Cerebellum (tissue), 4 donors: ENCODE measurements at places on chromosomes 6 and 20. TPM values are rescaled to one million over a fixed set of nuclear protein-coding genes. Genes with fewer than 3 reads are reported as not detected.

DNA sequence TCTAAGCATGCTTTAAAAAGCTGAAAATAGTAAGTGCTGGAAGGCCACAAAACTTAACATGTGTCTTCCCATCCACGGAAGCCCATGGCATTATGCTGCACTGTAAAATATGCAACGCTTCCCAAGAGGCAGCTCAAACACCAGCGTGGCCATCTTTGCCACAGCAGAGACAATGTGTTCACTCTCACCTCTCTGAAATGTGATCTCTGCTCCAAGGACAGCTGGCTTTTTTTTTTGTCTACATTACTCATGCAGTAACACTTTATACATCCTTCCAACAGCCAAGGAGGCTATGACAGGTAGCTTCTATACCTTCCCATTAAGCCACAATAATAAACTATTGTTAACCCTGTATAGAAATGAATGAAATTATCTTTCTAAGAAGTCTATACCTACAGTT lies 49.2 kb downstream of the BLOC1S5 start:
- DNase-seq: no peak

- DNase-seq: no peak
Observed at GRCh38 chr20:45408646-45409213, 641 bp downstream of the DBNDD2 start.

- no peak for DNase-seq
Observed at GRCh38 chr20:14319704-14320103, 17.7 kb downstream of the FLRT3 start.

- no peak for DNase-seq
Observed at GRCh38 chr6:28738396-28738765, 185.4 kb downstream of the TRIM27 start.

- DNase-seq: no peak
Observed at GRCh38 chr6:137856138-137856898, 10.7 kb upstream of the TNFAIP3 start.

- DNase-seq: no peak
Observed at GRCh38 chr6:32658268-32658897, 8.1 kb downstream of the HLA-DQB1 start.

DNA sequence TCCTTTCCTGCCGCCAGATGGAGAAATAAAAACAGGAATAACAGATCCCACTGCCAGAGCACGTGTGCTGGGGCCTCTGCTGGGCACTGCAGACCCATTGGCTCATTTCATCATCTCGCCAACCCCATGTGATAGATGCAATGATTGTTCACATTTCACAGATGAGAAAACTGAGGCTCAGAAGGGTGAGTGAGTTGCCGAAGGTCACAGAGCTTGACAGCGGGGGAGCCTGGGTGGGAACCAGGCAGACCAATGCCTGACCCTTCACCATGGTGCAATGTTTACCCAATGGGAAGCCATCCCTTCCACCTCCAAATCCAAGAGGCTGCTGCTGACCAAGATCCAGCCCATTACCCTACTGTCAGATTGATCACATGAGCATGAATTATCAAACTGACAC lies 105.1 kb downstream of the JPH2 start:
- no peak for DNase-seq

DNA sequence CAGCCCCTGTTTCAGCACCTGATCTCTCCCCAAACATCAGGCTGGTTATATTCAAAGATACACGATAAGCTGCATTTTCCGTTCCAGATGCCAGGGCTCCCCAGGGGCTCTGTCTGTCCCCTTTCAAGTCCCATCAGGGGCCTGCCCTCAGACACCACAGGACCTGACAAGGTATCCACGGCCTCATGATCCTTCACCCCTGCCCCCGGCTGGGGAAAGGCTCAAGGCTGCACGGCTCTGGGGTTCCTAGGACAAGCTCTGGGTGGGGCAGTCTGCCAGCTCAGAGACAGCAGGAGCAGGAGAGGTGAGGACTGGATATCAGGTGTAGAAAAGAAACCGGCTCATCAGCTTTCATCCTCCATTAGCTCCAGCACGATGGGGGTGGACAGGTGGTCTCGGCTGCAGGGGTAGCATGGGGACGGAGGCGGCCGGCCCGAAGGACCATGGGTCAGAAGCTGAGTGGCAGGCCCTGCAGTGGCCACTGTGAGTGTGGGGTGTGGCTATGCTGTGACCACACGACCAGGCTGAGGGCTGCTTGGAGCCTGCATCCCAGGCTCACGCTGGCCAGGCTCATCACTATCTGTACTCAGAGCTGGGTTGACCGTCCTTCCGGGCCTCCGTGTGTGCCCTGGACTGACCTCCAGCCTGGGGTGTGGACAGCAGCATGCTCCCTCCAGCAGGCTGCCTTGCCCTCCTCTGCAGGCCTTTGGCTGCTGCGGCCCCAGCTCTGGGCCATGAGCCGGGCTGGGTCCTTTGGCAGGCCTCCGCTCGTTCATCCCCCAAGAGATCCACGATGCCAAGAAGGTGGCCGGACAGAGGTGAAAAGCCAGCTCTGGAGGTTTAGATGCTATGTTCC lies 386.2 kb downstream of the THBS2 start:
- DNase-seq: no peak

DNA sequence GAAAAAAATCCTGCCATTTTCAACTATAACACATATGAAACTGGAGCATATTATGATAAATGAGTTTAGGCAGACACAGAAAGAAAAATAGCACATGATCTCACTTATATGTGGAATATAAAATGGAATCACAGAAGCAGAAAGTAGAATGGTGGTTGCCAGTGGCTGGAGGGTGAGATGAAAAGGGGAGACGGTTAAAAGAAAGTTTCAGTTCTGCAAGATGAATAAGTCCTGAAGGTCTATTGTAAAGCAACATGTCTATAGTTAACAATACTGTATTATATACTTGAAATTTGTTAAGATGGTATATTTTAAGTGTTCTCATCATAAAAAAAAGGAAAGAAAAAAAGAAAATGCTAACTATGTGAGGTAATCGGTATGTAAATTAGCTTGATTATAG lies 503.9 kb downstream of the EPHA7 start:
- no peak for DNase-seq

DNA sequence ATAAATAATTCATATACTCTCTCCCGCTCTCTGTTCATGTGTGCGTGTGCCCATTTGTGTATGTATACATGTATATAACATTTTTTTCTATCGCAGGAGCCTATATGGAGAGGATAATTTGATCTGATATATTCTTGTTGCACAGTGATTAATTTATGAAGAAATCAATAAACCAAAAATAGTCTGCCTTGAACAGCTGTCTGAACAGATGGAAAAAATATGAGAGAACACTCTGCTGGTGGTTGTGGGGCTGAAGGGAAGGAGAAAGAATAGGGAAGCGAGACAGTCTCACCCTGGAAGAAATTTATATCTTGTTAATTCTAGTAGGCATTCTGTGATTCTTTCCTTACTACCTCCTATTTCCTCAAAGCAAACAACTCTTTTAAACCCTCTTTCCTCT lies 96.6 kb upstream of the B3GAT2 start:
- no peak for DNase-seq

MLN gene
- total RNA-seq: not detected

CYP21A2 gene
- total RNA-seq: 1.6 TPM

TINAG gene
- total RNA-seq: not detected

OPN5 gene
- total RNA-seq: not detected

FAM184A gene
- total RNA-seq: 30.4 TPM

PRL gene
- total RNA-seq: 0.54 TPM

ARMH2 gene
- not detected for total RNA-seq
